ENCODE measurements at places on chromosomes 11 and 22.

DNA sequence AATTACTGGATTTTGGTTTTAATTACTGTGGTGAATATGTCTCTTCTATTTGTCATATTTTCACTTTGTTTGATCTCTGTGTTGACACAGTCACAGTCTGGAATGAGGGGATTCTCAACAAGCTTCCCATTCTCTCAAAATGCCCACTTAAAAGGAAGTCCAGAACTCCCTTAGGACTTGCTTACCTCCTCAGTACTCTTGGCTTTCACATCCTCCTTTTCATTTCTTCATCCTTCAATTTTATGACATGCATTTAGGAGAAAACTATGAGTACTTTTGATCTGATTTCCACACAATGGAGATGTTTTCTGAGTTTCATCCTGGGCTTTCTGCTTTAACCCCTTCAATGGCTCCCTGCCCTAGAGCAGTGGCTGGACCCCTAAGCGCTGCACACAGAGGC is 49.3 kb upstream of the FLI1 start:
- DNase-seq: no peak

GRCh38 chr11:35127619-35128018 is 11.4 kb upstream of the CD44 start:
- no peak for DNase-seq

- no peak for DNase-seq
These were observed 433.2 kb downstream of the SOX6 start for GRCh38 chr11:15923183-15923582.

GRCh38 chr11:35390737-35391682 is 28.3 kb downstream of the SLC1A2 start:
- peak; percentile 39 for DNase-seq

DNA sequence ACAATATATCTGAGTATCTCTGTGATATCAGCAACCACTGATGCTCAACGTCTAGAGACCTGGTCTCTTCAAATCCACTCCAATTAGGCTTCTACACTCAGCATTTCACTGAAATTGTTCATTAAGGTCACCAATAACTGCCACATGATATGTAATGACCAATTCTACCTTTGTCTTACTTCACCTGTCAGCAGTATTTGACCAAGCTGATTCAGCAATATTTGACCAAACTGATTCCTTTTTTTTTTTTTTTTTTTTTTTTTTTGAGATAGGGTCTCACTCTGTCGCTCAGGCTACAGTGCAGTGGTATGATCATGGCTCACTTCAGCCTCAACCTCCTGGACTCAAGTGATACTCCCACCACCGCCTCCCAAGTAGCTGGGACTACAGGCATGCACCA is 5.6 kb downstream of the TSG101 start:
- no peak for DNase-seq

DNA sequence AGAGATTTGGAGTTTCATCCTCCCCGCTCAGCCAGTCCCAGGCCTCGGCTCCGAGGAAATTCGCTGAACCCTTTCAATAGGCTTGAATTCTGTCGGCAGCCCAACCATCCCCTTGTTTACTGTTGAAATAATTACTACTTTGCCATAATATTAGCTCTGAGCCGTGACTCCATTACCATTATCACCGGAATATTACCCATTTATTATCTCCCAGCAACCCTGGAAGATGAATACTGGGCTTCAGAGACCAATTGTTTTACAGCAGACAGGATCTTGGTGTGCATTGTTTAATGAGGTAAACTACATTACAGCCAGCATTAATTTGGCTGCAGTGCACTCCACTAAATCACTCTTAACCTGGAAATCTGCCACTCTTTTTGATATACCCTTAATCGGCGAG is 867.4 kb downstream of the NTM start:
- no peak for DNase-seq

GRCh38 chr11:106384429-106384828 is 307.0 kb downstream of the AASDHPPT start:
- no peak for DNase-seq

Data from stimulated activated naive CD8-positive, alpha-beta T cell treated with anti-CD3 and anti-CD28 coated beads, Interleukin-15, Interleukin-2, amounts not matched to agents 100 U/mL and 50 U/mL, for 24 hours (primary cell).